Stimulated activated CD4-positive, alpha-beta T cell treated with anti-CD3 and anti-CD28 coated beads, Interleukin-1b, Interleukin-23, amount 100 ng/mL, for 48 hours (primary cell): ENCODE measurements at places on chromosomes 3 and 15.
A peak's percentile ranks its signal among the peaks of the same experiment; 100 is the strongest.

DNA sequence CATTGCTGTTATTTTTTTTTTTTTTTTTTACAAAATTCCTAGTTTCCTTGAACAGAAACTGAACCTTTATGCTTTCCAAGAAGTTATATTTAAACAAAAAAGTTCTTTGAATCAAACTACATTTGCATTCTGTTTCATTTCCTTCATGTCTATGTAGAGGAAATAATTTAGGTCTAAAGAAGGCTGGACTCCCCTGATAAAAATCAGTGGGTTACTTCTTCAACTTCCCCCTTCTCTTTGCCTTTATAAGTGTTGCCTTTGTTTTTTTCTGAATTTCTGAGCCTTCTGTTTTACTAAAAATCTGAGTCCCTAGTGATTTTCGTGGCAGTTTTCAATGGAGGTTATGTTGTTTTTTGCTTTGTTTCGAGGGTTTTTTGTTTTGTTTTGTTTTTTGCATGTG is 152.8 kb downstream of the CHDH start:
- no peak for DNase-seq

DNA sequence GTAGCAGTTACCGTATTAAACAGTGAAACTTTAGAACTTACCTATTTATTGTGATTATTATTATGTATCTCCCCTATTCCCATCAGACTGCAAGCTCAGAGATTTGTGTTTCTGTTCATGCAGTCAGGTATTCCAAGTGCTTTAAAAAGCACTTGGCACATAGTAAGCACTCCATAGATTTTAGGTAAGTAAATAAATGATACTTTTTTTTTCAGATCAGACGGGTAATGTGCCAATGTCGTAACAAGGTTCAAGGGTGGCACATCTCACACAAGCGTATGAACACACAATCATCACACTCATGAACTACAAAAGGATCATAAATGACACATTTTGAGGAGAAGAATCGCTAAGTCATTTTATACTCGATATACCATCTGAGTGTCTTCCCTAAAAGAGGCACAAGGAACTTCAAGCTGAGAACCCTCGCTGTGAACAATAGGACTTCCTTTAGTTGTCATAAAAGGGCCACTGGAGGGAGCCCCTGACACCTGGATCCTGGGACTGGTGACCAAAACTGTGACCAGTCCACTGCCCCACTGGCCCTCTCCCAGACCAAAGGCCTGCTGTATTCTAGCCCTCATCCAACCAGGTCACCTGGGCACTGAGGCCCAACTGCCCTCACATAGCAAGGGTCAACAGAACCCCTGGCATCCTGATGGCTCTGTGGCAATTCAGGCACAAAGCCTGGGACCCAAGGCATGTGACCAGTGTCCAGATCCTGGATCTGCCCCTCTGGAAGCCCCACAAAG is 32.1 kb downstream of the KIF9 start:
- DNase-seq = no peak

DNA sequence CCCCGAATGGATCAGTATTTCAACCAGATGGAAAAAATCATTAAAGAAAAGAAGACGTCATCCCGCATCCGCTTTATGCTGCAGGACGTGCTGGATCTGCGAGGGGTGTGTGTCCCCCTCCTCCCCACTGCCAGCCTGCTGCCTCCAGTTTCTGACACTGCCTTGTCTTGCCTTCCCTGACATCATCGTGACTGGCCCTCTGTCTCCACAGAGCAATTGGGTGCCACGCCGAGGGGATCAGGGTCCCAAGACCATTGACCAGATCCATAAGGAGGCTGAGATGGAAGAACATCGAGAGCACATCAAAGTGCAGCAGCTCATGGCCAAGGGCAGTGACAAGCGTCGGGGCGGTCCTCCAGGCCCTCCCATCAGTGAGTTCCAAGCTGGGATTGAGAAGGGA is 10.9 kb downstream of the EIF4G1 start:
- no peak for DNase-seq

DNA sequence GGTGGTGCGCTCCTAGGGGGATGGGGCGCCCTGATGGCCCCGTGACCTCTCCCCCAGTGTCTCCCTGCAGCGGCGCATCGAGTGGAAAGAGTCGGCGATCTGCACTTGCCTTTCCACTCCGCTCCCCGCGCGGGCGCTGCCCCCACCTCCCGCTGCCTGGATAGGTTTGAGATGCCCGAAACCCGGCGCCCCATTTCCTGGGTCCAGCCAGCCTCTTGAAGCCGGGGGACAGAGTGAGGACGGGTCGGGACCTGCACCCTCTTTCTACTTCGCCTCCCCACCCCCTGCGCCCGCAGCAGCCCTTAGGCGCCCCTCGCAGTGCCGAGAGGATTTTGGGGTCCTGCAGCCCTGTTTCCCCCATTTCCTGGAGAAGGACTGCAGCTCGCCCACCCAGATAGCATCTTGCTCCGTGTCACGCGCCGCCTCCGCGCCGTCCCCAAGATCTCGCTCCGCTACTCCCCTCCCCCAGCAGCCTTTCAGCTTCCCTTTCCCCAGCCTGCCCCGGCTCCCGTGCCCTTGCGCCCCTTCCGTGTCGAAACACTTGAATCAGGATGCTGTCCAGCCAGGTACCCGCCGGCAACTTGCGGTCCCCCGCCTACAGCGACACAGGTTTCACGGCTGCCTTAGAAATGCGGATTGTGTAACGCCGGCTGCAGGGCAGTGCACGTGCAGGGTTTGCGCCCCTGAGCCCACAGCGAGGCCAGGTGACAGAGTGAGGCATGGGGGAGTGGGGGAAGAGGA is 519 bp downstream of the ABHD6 start:
- DNase-seq = peak; percentile 57

DNA sequence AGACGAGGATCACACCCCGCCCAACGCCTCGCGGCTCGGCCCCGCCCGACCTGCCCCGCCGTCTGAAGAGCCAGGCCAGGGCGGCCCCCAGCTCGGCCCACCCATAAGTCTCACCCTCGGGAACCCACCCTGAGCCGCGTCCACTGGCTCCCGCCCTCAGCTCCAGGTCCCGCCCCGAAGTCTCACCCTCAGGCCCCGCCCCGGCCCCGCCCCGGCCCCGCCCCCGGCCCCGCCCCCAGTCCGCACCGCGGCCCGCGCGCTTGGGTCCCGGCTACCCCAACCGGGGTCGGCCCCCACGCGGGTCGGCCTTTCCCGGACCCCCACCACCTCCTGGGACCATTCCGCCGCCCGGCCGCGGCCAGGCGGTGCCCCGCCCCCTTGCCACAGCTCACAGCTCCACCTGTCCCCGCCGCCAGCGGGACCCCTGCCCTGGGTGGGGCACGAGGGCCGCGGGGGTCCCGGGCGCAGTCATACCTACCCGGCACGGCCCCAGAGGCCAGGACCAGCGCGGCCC is 489 bp downstream of the CSPG5 start:
- peak; percentile 22 for DNase-seq

DNA sequence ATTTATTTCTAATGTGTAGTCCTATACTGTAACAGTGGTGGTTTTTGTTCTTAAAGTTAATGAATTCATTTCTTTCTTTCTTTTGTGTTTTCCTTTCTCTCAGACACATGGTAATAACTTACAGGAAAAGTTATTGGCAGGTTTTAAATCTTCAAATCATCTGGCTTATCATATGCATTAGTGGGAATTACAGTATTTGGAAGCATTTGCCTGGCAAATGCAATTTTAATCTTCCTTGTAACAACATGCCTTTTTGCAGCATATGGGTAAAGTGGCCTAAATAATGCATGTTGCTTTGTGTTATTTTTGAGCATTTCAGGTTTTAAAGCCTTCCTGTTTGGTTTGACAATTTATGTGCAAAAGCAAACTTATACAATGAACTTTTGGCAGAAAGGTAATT is 66.8 kb downstream of the GALK2 start:
- no peak for DNase-seq

GRCh38 chr3:152278756-152279427 is 10.2 kb downstream of the MBNL1 start:
- DNase-seq = no peak

GRCh38 chr15:68503791-68504680 is 72.1 kb upstream of the ITGA11 start:
- DNase-seq = no peak

DNA sequence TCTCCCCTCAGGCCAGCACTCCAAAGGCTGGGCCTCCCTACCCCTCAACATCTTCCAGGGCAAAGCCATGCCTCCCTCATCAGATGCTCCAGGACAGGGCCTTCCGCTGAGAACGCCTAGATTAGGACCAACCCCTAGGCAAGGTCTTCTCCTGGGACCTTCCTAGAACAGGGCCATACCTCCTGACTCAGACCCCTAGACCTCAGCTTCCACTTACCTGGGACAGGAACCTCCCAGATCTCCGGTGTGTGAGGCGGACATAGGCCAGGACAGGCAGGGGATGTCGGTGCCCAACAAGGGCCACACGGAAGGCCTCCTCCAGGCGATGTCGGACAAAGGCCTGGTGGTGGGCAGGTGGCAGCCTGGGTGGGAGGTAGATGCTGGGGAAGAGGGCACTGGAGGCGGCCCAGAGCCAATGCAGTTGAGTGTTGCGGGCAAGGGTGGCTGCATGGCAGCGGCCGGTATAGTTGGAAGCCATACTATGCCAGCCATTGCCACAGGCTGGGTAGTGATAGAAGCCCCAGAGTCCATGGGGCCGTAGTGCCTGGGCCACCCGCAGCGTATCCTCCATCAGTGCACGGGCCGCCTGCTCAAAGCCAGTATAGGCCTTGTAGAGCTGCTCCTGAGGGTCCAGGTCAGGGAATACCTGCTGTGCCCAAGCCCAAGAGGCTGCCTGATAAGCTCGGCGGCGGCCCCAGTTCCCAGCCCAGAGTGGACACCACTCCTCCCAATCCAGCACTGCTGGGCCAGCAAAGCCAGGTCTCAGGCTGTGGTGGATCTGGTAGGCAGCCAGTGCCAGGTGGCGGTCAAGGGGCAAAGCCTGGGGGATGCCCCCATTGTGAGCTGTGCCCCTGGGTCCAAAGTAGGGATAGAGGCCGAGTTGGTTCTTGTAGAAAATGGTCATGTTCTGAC is 2.5 kb upstream of the IFRD2 start:
- no peak for DNase-seq

DNA sequence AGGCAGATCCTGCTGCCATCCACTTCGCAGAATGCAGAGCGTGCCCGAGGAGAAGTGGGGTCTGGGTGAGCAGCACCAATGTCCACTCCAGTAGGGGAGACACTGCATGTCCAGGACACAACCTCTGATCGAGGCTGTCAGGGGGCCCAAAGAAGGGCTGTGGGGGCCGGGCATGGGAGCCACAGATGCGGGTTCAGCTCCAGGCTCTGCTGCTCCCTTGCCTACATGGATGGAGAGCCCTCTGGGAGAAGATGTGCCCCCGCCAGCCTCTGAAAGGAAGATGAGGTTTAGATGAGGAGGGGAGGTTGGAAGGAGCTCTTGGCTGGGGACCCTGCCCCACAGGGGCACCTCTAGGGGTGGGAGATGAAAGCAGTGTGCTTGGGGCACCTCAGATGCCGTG is 75.4 kb downstream of the KLF13 start:
- no peak for DNase-seq

DNA sequence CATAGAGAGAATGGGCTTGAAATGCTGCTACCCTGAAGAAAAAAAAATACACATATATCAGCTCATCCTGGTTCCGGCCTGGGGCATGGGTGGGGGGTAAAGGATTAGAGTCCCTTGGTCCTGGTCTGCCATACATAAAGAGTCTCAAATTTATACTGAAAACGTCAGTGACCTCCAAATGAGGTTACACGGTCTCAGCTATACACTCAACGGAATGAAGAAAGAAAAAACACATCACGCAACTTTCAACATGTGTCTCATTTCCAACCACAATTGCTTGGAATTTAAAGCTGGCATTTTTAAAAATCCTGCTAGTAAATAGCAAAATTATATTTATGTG is 612.8 kb downstream of the MCTP2 start:
- no peak for DNase-seq

DNA sequence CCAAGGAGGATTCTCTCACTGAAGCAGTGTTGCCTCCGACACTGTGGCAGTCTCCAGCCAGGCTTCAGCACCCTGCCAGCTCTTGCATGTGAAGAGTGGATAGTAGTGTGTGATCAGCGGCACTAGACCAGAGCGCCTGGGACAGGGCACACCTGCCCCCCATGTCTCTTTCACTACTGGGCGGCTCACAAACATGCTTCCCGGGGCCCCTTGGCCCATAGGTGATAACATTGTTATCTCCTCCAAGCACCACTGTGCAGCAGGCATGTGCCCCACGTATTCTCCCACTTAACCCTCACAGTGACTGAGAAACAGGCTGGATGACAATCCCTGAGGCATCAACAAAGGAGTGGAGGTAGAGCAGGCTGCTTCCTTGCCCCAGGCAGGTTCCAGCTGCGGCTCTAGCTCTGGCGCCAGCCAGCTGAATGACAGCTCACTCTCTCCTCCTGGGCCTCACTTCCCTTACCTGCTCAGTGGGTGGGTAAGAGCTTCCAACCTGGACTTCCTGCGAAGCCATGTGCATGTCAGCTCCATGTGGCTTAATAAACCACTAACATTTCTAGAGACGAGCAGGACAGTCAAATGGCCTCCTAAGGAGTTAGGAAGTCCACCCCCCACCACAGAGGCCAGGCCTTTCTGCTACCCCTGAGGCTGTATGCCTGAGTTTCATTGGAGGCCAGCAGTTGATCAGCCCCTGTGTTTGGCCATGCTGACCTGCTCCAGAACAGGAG is 37.8 kb downstream of the KLF13 start:
- DNase-seq = peak; percentile 54
